EH (cell line): ENCODE measurements at places on chromosomes 5 and 9.

GRCh38 chr5:115309751-115310370 lies 13.4 kb upstream of the CCDC112 start:
- DNase-seq, result peak; percentile 57

DNA sequence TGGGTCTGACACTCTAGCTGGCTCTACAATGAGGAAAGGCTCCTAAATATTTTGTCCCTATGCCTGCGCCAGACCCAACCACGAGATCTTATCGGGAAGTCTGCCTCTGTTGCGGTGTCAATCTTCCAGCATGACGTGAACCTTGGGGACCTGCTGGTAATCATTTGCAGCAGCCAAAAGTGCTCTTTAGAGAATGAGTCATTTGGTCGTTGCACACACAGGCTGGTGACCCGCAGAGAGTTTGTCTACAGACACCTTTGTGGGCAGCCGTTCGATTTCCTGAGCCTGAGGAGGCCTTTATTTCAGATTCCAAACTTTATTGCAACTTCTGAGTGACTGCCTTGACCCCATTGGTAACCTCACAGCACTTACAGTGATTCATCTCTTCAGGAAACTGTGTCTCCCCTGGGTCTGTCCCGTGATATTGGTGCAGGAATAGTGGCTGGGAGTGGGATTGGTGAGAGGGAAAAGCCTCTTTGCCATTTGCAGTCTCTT lies 326.1 kb downstream of the NSG2 start:
- peak; percentile 93 for DNase-seq

GRCh38 chr5:94180761-94181160 lies 437.6 kb downstream of the KIAA0825 start:
- DNase-seq, result no peak

DNA sequence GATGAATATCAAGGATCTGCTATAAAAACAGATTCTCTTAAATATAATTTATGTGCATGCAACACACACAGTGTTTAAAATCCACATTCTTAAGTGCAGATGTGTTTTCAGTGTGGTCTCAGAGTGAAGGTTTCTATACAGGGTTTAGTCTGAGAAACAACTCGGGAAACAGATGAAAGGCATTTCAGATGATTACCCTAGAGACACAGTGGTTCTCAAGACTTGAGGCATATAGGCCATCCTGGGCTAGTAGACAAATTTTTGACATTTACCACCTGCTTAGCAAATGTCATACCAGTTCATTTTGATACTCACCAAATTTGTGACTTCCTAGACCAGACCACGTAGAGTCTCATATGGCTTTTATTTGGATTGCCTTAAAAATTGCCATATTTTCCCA lies 216.5 kb downstream of the ARL15 start:
- no peak for DNase-seq

DNA sequence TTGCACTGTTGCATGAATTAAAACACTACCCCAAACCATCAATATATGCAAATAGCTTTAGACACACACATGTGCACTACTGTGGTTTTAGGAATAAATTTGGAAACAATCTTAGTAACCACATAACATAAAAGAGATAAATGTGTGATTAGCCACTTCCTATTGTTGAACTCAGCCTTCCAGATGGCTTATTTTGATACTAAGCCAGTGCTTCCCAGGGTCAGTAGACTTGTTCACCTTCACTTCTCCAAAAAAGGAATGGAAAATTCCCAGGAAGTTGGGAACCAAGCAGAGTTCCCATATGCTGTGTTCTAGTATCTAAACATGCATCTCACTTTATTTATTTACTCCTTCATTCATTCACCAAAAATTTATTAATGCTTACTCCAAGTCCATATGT lies 47.8 kb downstream of the SVEP1 start:
- peak; percentile 73 for DNase-seq

DNA sequence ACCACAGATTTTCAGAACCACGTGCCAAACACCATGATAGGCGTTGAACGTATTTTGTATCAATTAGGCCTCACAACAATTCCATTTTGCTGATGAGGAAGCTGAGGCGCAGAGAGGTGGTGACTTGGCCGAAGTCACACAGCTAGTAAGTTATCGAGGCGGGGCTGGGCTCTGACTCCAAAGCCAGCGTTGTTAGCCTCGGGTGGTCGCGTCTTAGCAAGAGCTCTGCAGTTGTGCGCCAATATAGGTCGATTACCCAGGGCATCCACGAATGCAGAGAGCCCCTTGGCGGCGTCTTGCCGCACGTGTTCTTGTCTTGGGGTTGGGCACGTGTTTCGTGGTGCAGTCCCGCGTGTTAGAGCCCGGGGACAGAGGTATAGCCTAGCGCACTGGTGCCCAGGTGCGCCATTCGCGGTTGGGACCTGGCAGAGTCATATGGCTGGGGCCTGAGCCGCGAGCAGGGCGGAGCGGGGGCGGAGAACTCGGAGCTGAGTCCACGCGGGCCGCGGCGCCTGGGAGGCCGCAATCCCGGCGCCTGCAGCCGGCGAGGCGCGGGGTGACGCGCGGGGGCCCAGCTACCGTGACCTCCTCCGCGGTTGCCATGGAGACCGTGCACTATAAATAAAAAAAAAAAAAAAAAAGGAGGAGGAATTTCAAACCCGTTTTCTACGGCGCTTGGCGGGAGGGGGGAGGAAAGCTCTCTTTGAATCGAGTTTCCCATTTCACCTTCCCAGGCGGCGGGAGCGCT lies 62.3 kb downstream of the CXXC5 start:
- DNase-seq, result peak; percentile 80

GRCh38 chr9:135228345-135228982 lies 141.0 kb downstream of the OLFM1 start:
- no peak for DNase-seq

DNA sequence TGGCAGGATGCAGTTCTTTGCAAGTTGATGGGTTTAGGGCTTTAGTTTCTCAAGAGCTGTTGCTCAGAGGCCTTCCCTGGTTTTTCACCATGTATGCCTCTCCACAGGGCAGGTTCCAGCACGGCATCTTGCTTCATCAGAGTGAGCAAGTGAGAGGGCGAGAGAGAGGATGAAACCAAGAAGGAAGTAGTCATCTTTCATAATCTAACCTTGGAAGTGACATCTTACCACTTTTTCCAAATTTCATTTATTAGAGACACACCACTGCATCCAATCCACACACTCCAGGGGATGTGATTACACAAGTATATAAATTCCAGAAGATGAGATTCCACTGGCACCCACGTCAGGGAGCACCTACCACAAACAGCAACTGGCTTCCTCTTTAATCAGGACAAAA lies 294.4 kb downstream of the MARCHF11 start:
- DNase-seq, result peak; percentile 50

DNA sequence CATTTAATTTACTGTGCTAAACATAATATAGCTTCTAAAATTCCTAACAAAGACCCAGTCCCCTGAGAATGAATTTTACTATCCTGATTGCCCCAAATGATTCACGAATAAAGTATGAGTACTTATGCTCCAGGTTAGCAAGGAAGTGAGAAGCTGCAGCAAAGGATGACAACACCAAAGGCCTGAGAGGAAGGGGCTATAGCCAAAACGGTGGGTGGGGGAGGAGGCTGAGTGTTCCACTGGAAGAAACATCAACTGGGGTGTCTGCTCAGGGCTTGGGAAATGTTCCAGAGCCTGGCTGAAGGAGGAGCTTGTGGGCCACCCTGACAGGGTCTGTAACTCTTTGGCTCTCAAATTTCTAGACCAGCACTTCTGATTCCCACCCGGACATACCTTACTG lies 157.3 kb downstream of the ADAMTS12 start:
- DNase-seq, result peak; percentile 14
